ENCODE measurements at places on chromosomes 7 and 10. TPM values are rescaled to one million over a fixed set of nuclear protein-coding genes. Genes with fewer than 3 reads are reported as not detected.
A peak's percentile ranks its signal among the peaks of the same experiment; 100 is the strongest.

- no peak for DNase-seq
These were observed 46.7 kb downstream of the TFAM start for GRCh38 chr10:58431903-58432302.

DNA sequence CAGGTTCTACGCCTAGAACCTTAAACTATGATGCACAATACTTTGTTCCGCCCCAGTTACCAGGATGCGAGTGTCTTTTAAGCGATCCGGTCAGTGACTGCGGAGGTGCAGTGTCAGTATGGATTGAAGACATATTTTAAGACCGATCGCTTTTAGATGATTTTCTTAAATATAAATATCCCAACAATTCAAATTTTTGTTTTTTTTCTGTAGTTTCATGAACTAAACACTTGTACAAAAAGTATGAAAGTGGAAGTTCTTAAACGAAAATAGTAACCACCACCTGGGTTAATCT, 835 bp downstream of the COMMD3 start:
- DNase-seq, result no peak

DNA sequence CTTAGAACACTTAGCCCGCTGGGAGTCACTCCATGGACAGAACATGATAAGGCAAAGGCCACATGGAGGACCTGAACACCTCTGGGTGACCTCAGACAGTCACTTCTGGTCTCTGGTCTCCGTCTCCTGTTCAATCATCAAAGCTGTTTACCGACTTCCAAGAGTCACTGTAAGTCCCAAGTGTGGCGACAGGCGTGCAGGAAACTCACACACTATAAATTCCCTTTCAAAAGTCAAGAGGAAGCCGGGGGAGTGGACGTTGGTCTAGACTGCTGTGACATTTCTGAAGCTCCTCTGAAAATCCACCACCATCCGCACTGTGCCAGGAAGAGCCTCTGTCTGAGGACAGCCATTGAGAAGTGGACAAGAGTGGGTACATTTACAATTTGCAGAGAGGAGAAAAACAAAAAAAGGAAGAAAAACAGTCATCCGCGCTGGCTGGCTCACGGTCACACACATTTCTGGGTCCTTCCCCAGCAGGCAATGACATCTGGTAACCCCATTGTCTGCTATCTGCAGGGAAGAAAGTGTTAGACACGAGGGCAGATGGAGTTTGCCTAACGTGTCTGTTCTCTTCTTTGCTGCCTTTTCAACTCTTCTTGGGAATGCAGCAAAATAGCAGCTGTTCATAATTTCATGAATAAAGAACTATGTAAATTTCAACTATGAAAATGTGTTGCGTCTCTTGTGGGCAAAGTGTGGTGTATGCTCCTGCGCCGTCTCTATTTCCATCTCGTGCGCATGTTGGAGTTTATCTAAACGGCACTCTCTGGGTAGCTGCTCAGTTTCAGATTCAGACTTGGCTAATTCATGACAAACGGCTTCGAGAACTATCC, 32.9 kb upstream of the CUX1 start:
- DNase-seq, result no peak

- DNase-seq, result peak; percentile 34
These were observed 677 bp downstream of the SKAP2 start for GRCh38 chr7:26863518-26864308.

GRCh38 chr10:14014423-14014822, 316.3 kb downstream of the FRMD4A start:
- DNase-seq, result no peak

Gene CLCN1
- 1.6 TPM for polyA plus RNA-seq
